H4 (cell line): ENCODE measurements at places on chromosomes 5 and 9. TPM values are rescaled to one million over a fixed set of nuclear protein-coding genes. Genes with fewer than 3 reads are reported as not detected.

The ZSWIM6 gene
- 3.8 and 7.0 TPM in 2 replicates for total RNA-seq

The IL17B gene
- total RNA-seq = 0.31 TPM in 1 of 2 replicates, not detected in the other

The SLC46A2 gene
- not detected in 2 replicates for total RNA-seq

The AK8 gene
- 0.21 and 0.27 TPM in 2 replicates for total RNA-seq

The C5orf58 gene
- total RNA-seq = not detected in 2 replicates
